Right renal pelvis (tissue), 4 donors: ENCODE measurements at places on chromosomes 7 and 10. TPM values are rescaled to one million over a fixed set of nuclear protein-coding genes. Genes with fewer than 3 reads are reported as not detected.

- no peak for DNase-seq
Observed at GRCh38 chr7:127794136-127794535, 142.1 kb downstream of the SND1 start.

CCDC146 gene
- polyA plus RNA-seq, result 16.7 TPM

DNA sequence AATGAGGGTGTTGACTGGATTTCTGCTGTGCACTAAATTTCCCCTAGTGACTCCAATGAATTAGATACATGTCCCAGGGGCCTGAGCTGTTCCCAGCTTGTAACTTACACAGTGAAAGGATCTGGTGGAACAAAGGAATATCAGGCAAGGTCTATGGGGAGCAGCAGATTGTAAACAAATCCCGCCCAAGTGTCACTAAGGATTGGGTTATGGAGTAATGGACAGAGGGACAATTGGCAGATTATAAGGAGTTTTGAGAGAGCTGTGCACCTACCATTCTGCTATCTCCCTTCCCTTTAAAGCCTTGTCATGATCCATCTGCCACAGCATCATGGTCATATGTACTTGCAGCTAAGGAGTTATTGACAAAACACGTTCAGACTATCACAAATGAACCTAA is 183.0 kb downstream of the RAB11FIP2 start:
- no peak for DNase-seq

DNA sequence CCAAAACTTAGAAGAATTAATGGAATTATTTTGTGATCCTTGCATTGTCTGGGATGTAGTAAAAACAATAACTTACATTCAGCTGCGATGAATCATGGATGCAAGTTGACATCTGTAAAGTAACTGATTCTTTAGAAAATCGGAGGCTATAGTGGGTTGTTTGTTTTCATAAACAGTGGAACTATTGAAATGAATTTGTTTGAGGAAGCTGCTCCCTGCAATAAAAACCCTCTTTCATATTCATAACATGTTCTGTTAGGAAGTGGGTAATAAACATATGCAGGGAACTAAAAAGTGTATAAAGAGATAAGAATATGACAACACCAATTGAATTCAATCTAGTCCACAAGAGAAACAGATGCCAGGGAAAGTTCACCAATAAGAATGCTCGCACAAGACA is 53.6 kb downstream of the AGMO start:
- no peak for DNase-seq

GRCh38 chr7:85004402-85004801 is 182.5 kb downstream of the SEMA3D start:
- no peak for DNase-seq

NAT16 gene
- 0.13 TPM for polyA plus RNA-seq

- DNase-seq, result no peak
Observed at GRCh38 chr10:84987039-84987438, 658.6 kb downstream of the CCSER2 start.

TMEM184A gene
- polyA plus RNA-seq, result 6.0 TPM

DENND2A gene
- polyA plus RNA-seq, result 40.2 TPM

- DNase-seq, result no peak
Observed at GRCh38 chr7:29270594-29271318, 76.2 kb downstream of the CHN2 start.

- DNase-seq, result no peak
Observed at GRCh38 chr7:133124974-133125373, 43.1 kb upstream of the CHCHD3 start.

- no peak for DNase-seq
Observed at GRCh38 chr10:97003804-97004201, 171.7 kb downstream of the LCOR start.

GRCh38 chr10:121947343-121948330 is 19.8 kb upstream of the ATE1 start:
- no peak for DNase-seq

DNA sequence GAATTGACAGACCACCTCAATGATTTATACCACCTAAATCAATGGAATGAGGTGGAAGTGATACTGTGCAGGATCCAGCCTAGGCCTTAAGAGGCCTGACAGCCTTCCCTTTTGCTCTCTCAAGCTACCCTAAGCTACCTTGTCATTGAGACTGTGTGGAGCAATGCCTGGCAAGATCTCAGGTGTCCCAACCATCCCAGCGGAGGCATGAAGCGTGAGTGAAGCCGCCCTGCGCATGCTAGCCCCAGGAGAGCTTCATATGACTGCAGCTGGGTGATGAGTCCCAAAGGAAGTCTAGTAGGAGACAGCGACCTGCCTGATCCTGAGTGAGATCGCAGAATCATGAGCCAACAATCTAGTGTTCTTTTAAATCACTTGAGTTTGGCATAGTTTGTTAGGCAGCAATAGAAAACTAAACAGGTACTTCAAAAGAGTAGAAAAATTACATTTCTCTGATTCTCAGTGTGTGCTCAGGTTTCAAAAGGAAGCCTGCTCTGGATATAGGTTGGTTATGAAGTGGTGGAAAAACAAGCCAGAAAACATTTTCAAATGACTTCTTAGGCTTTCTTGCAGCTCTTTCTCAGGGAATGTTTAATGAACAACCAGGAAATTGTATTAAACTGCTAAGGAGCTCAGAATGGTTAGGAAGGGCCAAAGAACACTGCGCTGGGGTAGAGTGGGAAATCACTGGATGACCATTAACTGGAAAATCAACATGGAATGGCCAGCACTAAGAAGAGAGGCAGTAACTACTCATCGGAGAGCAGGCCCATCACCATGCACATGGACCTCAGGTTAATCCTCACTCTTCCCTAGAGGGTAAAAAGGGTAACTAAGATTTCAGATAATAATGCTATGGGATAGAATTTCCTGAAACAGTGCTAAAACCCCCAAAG is 535.2 kb downstream of the PHTF2 start:
- DNase-seq, result peak; percentile 10

IGFBP3 gene
- 76.0 TPM for polyA plus RNA-seq

DNA sequence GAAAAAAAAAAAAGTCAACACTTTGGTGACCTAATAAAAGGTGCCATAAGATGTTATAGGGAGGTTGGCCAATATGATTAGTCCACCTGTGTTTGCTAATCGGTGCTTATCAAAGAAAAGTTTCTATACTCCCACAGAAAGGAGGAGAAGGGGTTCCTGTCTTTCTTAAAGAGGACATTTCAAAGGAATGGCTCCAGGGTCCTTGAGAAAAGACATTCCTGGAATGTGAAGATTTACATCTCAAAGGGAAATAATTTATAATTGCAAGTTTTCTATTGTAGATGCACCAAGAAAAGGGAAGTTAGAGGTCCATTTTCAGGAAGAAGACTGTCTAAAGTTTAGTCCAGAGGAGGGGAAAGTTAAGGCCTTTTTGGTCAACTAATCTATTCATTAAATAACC is 715.3 kb downstream of the NXPH1 start:
- DNase-seq, result no peak

GRCh38 chr10:14360961-14361360 is 30.2 kb upstream of the FRMD4A start:
- no peak for DNase-seq

DNA sequence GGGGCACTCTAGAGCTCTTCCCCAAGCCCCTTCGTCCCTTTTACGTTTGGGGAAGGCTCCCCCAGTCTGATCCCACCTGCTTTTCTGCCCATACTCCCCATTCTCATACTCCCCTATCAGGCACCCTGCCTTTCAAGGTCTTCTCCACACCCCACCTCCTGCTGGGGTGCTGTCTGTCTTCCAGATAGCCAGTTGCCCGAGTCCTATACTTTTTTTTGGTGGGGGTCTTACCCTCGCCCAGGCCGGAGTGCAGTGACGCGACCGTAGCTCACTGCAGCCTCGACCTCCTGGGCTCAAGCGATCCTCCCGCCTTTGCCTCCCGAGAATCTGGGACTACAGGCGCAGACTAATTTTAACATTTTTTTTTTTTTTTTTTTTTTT is 775 bp upstream of the ABHD11 start:
- no peak for DNase-seq

- no peak for DNase-seq
Observed at GRCh38 chr10:120715171-120715570, 136.0 kb upstream of the WDR11 start.

DPYSL4 gene
- 15.4 TPM for polyA plus RNA-seq
